Activated T-cell treated with anti-CD3 and anti-CD28 coated beads for 1 hour (primary cell): ENCODE measurements at places on chromosomes 16 and 17.

- no peak for DNase-seq
These were observed 5.0 kb downstream of the FHOD1 start for GRCh38 chr16:67242138-67242730.

DNA sequence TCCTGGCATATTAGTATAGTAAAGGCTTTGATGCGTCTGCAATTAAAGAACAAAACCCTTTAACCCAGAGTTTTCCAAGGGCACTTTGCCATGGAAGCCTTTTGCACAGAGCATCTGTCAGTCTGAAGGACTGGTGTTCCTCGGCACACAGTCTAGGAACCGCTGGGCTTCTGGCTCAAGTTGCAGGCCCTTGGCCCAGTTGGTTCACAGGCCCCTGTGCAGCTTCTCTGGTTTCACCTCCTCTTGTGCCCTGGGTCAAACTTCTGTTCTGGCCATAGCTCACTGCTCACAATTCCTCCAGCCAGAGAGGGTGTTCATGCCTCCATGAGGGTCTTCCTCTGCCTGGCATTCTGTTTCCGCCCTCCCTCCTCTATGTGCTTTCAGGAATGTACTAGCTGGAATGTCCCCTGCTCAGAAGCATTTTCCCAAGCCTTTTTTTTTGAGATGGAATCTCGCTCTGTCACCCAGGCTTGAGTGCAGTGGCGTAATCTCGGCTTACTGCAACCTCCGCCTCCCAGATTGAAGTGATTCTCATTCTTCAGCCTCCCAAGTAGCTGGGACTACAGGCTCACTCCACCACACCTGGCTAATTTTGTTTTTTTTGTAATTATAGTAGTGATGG lies 34.5 kb upstream of the TEX2 start:
- no peak for DNase-seq

GRCh38 chr16:67449336-67449735 lies 18.4 kb downstream of the HSD11B2 start:
- DNase-seq: no peak

GRCh38 chr17:78174870-78175642 lies 6.7 kb downstream of the SYNGR2 start:
- DNase-seq: no peak

DNA sequence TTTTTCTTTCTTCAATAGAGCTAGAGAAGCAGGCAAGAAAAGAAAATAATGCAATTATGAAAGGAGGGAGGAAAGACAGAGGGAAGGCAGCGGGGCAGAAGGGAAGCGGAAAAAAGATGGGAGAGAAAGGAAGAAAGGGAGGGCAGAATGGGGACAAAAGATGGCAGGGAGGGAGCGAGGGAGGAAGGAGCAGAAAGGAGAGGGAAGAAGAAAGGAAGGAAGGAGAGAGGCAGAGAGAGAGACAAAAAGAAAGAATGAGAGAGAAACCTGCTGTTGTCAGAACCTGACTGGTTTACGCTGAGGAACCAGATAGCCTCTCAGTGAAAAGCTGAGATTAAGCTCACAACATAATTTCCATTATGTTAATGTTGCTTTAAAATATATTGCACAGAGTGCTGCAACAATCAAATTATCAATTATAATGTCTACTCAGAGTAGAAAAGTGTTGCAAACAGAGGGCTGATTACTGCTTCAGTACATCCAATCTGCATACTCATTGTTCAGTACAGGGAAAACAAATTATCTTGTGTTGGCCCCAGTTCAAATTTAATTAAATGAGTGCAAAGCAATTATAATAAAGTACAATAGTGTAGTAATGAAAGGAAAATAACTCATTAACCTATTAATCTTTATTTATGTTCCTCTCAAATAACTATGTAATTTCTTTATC lies 32.0 kb upstream of the TOX3 start:
- DNase-seq: no peak

- no peak for DNase-seq
These were observed 3.3 kb downstream of the SLFN14 start for GRCh38 chr17:35557353-35557752.

GRCh38 chr17:36546418-36547093 lies 1.8 kb downstream of the GGNBP2 start:
- no peak for DNase-seq

GRCh38 chr16:21197112-21197511 lies 14.3 kb downstream of the ZP2 start:
- no peak for DNase-seq

GRCh38 chr17:66190738-66191592 lies 968 bp downstream of the CEP112 start:
- no peak for DNase-seq

DNA sequence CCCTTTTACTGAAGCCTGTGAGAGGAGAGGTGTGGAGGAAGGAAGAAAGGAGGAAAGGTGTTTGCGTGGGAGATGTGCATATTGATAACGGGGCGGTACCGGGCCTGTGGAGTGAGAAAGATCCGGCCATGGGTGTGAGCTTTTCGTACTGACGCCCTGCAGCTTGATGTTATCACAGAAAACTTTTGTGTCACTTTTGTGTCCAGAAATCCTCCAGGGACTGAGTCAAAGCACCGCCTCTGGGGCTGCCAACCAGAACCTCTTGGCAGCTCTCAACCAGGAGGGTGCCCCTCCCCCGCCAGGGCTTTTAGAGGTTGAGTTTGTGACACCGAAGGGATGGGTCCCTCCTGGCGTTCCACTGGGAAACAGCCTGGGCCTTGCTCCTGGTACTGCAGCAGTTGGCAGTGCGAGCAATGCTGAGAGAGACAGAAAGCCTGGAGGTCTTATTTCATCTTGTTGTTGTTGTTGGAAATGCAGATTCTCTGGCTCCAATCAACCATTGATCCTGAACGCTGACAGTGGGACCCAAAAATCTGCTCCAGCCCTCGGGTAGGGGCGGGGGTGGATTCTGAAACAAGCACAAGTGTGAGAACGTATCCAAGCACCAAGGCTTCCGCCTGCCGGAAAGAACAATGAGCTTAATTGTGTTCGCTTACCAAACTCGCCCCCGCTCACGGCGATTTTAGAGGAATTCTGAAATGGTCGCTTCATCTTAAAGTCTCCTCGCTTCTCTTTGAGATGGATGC lies 65.0 kb downstream of the CRISPLD2 start:
- no peak for DNase-seq

- DNase-seq: no peak
These were observed 46.3 kb downstream of the PRKCA start for GRCh38 chr17:66348584-66349165.

- DNase-seq: no peak
These were observed 18.6 kb downstream of the PSMD12 start for GRCh38 chr17:67347826-67348225.

DNA sequence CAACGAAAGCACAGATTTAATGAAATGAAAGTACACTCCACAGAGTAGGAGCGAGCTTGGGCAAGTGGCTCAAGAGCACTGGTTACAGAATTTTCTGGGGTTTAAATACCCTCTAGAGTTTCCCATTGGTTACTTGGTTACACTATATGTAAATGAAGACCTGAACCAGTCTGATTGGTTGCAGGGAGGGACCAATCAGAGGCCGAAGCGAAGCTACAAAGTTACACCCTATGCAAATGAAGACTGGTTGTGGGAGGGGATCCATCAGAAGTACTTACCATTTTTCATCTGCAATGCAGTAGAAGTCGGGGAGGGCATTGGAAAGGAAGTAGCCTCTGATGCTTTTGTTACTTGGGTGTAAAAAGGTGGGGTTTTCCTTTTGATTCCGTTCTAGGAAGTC lies 132.0 kb downstream of the PMP22 start:
- no peak for DNase-seq

DNA sequence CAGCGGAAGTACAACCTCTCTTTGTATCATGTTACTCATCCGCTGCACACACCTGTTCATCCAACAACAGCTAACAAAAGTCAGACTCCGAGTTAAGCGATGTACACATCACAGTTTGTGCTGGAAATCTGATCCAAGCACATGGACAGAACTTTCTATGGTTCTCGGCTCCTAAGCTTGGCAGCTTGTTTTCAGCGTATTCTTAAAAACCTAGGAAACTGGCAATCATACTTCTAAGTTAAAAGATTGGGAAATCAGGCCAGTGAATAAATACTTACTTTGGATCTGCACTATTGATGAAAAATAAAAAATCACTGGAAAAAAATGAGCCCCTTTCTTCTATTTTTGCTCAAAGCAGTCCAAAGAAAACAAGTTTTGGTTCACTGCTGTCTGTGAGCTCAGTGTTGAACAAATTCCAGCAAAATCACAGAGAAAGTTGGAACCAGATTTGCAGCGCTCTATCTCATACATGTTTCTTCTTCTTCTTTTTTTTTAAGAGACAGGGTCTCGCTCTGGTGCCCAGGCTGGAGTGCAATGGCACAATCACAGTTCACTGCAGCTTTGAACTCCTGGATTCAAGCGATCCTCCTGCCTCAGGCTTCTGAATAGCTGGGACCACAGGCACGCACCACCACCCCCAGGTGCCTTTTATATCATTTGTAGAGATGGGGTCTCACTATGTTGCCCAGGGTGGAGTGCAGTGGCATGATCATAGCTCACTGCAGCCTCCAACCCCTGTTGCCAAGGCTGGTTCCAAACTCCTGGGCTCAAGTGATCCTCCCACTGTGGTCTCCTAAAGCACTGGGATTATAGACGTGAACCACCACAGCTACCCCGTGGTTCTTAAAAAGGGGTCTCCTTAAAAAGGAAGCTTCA lies 71.6 kb upstream of the CREBBP start:
- no peak for DNase-seq

- no peak for DNase-seq
These were observed 100.8 kb downstream of the TMEM132E start for GRCh38 chr17:34680151-34680550.

- no peak for DNase-seq
These were observed 220.6 kb downstream of the HS3ST4 start for GRCh38 chr16:25912321-25912720.

GRCh38 chr16:88508376-88508867 lies 55.3 kb downstream of the ZFPM1 start:
- DNase-seq: no peak

DNA sequence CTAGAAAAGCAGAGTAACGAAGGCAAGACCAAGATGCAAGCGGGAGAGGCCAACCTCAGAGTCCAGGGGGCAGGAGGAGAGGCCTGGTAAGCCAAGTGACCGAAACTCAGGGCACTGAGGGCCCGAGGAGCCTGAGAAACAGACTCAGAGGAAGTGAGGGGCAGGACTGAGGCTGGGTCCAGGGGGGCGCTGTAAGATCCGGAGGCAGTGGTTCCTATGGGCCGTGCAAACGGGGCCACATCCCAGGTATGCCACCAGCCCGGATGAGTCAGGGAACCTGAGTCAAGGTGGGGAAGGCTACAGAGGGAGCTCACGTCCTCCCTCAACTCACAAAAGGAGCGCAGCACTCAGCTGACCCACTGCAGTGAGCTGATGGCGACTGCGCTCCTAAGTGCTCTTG lies 8.3 kb downstream of the ZDHHC7 start:
- DNase-seq: no peak

DNA sequence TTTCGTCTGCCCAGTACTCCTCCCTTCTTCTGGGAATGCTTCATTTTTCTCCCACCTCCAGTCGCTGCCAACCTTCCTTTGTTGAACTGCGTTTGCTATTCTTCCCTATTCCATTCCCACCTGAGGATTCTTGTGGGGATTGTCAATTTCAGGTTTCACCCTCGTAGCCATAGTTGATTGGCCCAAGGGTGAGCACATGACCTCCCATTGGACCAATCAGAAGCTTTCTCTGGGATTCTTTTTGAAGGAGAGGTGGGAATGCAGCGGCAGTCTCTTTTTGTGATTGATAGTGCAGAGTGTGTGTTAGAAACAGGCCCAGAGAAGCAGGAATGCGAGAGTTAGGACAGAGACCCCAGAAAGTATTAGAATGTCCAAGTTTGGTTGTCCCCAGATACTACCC lies 49.1 kb upstream of the GPRC5B start:
- no peak for DNase-seq

DNA sequence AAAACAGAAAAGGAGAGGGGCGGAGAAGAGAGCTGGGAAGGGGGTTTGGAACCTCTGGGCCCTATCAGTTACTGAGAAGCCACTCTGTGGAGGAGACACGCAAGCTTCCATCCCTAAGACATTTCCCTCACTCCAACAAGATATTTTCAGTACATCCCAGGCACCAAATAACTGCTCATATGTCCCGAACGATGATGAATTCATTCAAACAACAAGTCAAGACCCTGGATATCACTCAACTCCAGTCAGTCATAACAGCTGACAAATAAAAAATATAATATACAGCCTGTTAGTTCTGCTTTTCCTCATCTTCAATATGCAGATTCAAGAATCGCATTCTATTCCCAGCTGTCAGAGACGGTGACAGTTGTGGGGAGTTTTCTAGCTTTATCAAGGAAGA lies 104.0 kb upstream of the ZFHX3 start:
- no peak for DNase-seq

DNA sequence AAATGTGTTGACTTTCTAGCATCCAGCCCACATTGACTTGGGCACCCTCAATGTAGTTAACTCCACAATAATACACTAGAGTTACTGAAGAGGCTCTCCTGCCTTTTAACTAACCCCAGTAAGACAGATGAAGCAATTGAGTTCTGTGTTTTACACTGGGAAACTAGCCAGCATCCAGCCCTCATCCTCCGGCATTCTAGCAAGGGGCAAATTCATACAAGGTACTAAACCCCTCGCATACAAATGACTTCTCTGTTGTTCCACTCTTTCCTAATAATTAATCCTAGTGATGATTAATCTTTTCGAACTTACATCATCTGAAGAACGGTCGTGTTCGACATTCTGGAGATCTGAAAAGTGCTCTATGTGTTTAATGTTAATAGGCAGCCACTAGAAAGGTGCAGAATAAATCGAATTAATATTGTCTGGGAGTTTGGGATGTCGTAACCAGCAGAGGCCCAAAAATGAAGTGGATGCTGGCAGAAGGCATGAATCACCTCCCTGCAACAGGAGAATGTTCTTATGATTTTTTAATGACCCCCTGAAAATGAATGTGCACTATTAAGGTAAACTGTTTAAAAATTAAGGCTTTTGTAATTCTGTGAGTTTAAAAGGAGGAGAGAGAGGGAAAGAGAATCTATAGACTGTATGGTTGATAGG lies 249.4 kb downstream of the SNX29 start:
- DNase-seq: no peak

- DNase-seq: no peak
These were observed 22.7 kb downstream of the NQO1 start for GRCh38 chr16:69703638-69704037.

- no peak for DNase-seq
These were observed 446.0 kb upstream of the GOT2 start for GRCh38 chr16:59180083-59180476.

DNA sequence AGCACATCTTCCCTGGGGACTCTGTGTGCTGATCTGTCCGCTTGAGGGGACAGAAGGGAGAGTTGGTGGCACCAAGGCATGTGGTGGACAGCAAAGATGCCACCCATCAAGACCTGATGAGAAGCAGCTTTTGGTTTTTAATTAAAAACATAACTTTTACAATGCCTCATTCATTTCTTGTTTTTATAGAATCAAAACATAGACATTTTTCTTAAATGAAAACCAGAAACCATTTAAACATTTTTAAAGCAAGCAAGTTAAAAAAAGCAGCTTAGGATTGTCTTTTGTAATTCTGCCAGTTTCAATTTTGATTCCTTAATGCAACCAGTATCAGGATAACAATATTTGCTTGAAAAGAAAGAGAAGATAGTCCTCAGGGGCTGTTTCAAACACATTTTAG lies 123.7 kb upstream of the AXIN2 start:
- DNase-seq: no peak
